Smooth muscle cell of bladder (primary cell): ENCODE measurements at places on chromosomes 13 and 19. TPM values are rescaled to one million over a fixed set of nuclear protein-coding genes. Genes with fewer than 3 reads are reported as not detected.

Gene GARIN5B
- not detected in 2 replicates for total RNA-seq

Gene SIGLEC5
- total RNA-seq = not detected in 2 replicates

Gene C3
- total RNA-seq = 8.1 and 24.6 TPM in 2 replicates

Gene DEDD2
- total RNA-seq = 13.2 and 13.7 TPM in 2 replicates

Gene ZBTB7A
- 8.5 and 13.2 TPM in 2 replicates for total RNA-seq

Gene ZNF69
- total RNA-seq = 3.4 and 3.6 TPM in 2 replicates

Gene SPRED3
- 0.71 and 1.0 TPM in 2 replicates for total RNA-seq

Gene IGFL1
- not detected in 2 replicates for total RNA-seq

Gene NUP62
- total RNA-seq = 7.1 and 13.4 TPM in 2 replicates

Gene ZFP30
- total RNA-seq = 9.8 and 16.3 TPM in 2 replicates

Gene DMKN
- total RNA-seq = 4.0 and 18.3 TPM in 2 replicates

Gene SYT5
- total RNA-seq = under 0.01 and 0.09 TPM in 2 replicates

Gene C19orf47
- 3.6 and 4.8 TPM in 2 replicates for total RNA-seq

Gene RNF17
- total RNA-seq = 0.14 TPM in 1 of 2 replicates, not detected in the other

Gene SIGLEC8
- total RNA-seq = not detected in 2 replicates

Gene PRTN3
- total RNA-seq = not detected in 2 replicates

Gene PRSS57
- not detected in 2 replicates for total RNA-seq

Gene PTPRH
- total RNA-seq = 2.1 and 5.5 TPM in 2 replicates

Gene LIG4
- 7.3 and 7.4 TPM in 2 replicates for total RNA-seq

Gene B9D2
- total RNA-seq = 4.3 and 4.8 TPM in 2 replicates

Gene BSG
- 296 and 318 TPM in 2 replicates for total RNA-seq

Gene ZNF540
- total RNA-seq = 0.28 and 1.2 TPM in 2 replicates

Gene GSX1
- not detected in 2 replicates for total RNA-seq

Gene VSTM1
- total RNA-seq = not detected in 2 replicates

Gene SPACA4
- total RNA-seq = 0.14 TPM in 1 of 2 replicates, not detected in the other

Gene TEKTIP1
- total RNA-seq = not detected in 2 replicates
